Tibial nerve (tissue), 4 donors: ENCODE measurements at places on chromosomes 1 and 21.

DNA sequence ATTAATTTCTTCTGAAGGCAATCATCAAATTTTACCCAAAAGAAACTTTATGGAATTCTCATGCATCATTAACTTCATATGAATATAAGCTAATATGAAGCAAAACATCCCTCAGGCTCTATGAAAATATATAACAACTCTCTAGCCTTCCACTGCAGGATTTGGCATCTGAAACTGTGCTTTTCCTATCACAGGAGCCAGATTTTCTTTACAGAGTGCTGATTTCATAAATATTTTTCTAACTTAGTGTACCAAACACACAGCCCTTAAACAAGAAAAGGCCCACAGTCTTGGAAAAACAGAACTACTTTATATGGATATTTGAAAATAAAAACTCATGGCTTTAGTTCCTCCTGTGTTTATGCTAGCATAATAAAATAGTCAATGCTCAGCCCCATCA is 559.5 kb upstream of the CHRM3 start:
- no peak for DNase-seq

GRCh38 chr1:85585799-85586198 is 5.2 kb downstream of the CCN1 start:
- peak; percentile 44 for DNase-seq

DNA sequence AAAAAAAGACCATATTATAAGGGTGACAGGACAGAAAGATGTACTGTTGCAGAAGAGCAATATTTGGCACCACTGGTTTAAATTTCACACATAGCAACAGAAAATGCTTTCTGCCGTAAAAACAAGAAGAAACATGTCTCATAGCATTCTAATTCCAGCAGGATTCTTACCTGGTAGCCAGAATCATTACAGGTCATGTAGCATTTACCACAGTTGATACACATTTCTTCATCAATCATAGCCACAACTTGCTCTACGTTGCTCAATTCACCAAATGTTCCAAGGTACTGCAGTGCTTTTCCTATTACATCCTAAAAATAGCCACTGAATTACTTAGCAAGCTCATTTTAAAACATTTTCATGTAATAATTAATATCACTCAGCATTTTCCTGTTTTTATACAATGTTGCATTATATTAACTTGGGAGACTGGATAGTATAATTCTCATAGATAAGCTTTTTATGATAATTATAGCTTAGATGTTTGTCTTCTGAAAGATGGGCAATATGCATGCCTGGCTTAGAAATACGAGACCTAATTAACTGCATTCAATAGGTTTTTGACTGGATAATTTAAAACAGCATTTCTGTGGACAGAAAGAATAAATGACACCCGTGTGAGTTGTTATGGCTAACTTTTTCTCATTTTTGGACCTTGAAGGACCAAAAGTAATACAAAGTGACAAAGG is 360.7 kb downstream of the PTBP2 start:
- DNase-seq: no peak

DNA sequence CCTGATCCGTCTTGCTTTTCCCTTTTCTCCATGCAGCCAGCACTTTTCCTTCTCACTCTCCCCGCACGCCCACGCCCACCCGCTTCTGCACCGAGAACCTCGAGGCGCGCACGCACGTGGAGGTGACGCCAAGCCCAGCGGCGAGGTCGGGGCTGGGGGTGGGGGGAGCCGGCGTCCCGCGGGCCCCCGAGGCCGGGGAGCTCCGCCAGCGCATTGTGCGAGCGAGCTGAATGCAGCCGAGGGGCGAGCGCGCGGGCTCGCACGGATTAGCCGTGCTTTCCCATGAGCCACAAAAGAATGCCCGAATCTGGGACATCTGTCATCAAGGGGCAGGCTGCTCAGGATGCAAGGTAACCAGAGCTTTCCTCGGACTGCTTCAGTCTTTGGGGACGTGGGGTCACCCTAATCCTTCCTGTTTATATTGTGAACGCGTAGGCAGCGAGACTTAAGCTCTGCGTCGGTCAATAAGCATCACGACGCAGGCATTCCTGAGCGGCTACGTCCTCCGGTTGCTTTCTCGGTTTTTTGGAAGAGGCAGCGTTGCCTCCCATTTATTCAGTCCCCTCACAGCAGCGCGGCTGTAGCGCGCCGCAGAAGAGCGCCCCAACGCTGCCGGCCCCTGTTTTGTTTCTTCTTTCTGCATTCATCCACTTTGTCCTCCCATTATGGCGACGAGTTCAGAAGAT is 67.3 kb upstream of the AKT3 start:
- DNase-seq: no peak

DNA sequence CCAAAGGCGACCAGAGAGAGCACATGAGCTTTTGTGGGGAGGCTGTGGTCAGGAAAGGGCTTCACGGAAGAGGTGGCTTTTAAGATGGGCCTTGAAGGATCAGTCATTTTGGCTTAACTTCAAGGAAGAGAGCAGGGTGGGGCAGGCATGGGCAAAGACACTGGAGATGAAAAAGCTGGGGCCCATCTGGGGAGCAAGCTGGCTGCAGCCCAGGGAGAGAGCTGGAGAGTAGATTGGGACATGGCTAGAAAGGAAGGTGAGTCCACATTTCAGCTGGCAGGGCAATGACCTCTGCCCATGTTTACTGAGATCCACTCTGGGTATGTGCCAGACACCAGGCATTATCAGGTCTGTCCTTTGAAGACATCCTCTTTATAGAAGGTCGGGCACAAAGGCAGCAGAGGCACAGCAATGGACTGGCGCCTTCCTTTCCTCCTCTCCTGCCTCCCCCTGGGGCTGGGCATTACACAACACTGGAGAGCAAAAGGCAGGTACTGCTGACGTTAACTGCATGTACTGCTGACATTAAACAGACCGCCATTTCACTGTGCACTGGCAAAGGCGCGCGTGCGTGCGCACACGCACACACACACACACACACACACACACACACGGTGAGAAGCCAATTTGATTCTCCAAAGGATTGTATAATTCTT is 2.2 kb upstream of the UBXN10 start:
- no peak for DNase-seq

GRCh38 chr1:18721041-18721440 is 90.4 kb downstream of the PAX7 start:
- DNase-seq: no peak

DNA sequence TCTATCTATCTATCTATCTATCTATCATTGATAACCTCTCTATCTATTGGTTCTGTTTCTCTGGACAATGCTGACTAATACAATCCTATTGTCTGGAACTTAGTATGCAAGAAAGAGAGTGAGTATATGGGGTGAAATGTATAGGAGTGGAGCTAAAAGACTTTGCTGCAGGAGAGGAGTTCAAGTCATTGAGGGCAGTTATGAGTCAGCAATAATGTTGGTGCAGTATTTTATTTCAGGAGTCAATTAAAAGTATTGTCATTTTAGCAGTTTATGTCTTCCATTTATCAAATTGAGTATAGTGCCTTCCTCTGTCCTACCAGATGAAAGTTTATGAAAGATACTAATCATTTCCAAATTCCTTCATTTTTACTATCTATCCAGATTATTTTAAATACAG is 55.8 kb downstream of the MAP3K7CL start:
- DNase-seq: no peak

GRCh38 chr1:222014001-222014400 is 272.1 kb upstream of the DUSP10 start:
- no peak for DNase-seq

- no peak for DNase-seq
Observed at GRCh38 chr1:27518808-27519207, 28.8 kb upstream of the WASF2 start.

DNA sequence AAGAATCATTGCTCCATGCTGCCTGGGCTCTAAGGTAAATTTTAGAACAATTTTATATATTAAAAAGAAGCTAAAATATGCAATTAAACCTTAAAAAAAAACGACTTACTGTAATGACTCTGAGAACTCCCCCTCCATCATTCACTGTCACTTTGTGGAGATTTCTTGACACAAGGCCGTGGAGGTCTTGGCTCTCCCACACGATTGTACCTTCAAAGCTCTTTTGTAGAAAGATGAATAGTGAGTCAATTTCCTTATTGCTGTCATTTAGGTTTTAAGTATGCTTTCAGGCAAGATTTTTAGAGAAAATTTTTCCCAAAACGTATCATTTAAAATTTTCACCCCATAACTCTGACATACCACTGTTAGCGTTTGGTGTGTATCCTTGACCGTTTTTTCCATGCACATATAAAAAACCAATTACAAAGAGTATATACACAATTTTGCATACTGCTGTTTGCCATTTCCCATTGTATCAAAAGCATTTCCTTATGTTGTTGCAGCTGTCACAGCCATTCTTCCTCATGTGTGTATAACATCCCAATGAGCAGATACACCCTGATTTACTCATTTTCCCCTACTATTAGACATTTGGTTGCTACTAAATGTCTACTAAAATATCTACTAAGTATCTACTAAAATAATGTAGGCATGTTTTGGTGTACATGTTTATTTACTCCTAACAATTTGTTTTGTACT is 33.4 kb downstream of the B3GALNT2 start:
- DNase-seq: no peak

DNA sequence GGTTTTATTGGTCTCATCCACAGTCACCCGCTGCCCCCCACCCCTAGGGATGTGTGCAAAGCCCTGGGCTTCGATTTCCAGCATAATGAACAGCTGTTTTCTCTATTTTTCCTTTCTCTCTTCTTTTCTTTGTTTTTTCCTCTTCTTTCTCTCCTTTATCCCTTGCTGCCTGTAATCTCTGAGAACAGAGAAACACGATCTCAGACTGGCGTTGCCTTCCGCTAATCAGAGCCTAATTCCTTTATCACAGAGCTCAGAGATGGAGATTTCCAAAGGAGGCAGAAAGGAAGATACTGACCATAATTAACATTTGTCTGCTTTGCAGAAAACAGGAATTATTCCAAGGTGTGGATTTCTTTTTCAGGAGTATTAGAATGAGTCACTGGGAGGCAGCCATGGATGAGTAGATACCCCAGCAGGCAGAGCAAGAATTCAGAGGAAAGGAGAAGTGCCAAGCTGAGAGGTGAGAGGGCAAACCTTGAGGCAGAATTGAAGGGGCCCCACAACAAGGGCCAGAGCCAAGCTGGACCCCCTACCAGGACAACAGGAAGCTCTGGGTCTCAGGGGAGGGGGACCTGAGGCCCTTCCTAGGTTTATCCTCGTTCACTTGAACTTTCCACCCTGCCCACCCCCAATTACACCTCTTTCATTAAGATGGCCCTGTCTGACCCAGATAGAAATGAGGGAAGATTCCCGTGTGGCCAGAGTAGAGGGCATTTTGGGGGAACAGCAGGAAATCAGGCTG is 33.3 kb downstream of the MATN1 start:
- DNase-seq: no peak

GRCh38 chr1:92957030-92957734 is 4.1 kb downstream of the DIPK1A start:
- no peak for DNase-seq

DNA sequence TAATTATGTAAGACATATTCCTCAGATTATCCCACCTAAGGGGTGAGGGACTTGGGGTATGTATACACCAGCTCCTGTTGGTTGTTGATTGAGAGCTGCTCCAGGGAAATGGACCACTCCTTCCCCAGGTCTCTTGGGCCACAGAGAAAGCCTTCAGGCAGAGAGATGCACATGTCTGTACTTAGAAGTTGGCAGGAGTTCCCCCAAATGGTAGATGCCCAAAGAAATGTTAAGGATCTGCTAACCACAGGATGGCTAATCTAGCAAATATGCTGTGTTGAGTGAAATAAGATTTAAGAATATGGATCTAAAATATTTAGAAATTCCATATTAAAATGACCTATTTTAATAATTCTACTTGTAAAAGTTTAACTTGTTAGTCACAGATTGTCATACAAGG is 100.8 kb upstream of the DNAH14 start:
- no peak for DNase-seq

DNA sequence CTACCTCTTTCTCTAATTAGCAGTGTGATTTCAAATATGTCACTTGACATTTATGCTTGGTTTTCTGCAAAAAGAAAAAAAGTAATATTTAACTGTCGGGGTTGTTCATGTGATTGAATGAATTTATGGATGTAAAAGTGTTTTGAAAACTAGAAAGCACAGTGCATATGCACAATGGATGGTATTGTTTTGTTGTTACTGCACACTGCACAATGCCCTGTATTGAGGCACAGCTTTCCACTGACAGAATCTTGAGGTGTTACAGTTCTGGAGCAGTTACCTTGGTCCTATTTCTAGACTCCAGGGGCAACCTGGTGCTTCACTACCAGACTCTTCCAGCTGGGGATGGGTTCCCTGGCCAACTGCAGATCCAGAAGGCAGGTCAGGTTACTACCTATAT is 116.8 kb upstream of the L1TD1 start:
- no peak for DNase-seq

- no peak for DNase-seq
Observed at GRCh38 chr1:28172713-28173150, 3.8 kb downstream of the PTAFR start.

DNA sequence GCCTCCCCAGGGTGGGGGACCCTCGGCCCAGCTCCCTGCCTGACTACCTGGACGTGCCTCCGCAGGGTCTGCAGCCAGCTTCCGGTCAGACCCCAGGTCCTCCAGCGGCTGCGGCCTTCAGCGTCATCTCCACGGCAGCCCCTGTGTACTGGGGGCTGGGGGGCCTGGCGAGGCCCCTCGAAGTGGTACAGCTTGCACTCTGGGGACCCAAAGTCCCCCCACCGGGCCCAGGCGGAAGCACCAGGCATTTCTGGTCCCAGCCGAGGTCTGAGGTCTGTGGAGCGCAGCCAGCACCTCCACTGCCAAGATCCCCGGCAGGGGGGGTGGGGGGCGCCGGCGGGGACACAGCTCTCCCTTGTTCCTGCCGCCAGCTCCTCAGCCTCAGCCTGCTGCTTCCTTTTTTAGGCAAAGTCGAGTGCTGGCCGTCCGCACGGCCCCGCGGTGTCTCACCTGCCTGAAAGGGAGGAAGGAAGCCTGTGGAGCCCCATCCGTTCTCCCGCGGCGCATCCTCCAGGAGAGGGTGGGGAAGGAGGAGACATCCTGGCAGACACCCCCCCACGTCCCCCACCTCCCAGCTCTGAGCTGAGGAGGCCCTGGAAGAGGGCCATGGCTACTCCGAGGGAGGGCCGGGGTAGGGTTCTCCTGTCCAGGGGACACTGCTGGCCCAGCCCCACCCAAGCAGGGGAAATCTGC is 1.2 kb upstream of the VWA1 start:
- peak; percentile 60 for DNase-seq

DNA sequence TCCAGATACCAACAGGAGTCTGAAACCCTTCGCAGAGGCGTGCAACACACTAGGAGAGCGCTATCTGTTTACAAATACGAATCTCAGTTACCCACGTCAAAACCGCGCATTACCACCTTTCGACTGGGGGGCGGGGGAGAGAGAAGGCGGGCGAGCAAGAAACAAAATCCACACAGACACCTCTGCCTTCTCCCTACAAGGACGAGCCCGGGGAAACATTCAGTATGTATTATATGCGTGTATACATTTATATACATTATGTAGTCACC is 722 bp downstream of the TUT4 start:
- DNase-seq: peak; percentile 61

DNA sequence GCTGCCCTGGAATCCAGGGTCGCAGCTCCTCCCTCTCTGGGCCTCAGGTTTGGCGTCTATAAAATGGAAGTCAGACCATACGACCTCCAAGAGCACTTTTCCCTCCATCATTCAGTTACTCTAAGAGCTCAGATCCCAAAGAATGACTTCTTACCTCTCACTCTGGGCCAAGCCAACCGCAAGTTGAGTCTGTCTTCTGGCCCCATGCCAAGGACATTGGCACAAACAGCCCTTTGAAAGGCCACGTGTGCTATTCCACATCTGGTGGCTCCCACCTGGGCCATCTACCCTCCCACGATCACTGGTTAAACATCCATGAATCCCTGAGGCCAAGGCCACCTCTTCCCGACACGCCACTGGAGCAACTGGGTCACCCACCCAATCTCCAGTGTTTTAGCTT is 12.4 kb downstream of the SLC2A7 start:
- no peak for DNase-seq
